CD8-positive, alpha-beta memory T cell (primary cell): ENCODE measurements at places on chromosomes 13 and 19. TPM values are rescaled to one million over a fixed set of nuclear protein-coding genes. Genes with fewer than 3 reads are reported as not detected.

ZNF850 gene
- 6.9 TPM for total RNA-seq

CATSPERD gene
- total RNA-seq = not detected

ZNF772 gene
- total RNA-seq = 7.3 TPM

DNA sequence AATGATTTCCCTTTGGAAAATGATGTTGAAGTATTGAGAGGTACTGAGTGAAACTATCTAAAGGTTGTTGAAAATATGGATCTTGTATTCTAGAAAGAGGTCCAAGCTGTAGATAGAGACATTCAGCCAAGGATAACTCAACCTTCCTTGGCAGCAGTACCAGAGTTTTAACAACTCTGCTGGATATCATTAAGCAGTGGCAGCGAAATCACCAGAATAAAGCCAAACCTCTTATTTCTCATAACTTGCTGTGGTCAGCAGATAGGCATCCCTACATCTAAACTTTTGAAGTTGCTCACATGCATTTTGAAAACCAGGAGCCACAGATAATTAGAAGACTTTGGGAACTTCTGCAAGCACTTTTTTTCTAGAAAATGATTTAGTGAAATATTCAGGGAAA lies 559.8 kb downstream of the IRS2 start:
- no peaks in the 10 kb centered on the region for H3K4me1 ChIP-seq
- H3K36me3 ChIP-seq = no peaks in the 10 kb centered on the region
- no peak for DNase-seq
- H3K27me3 ChIP-seq = no peaks in the 10 kb centered on the region
- no peak overlapping the region for H3K4me3 ChIP-seq

DNA sequence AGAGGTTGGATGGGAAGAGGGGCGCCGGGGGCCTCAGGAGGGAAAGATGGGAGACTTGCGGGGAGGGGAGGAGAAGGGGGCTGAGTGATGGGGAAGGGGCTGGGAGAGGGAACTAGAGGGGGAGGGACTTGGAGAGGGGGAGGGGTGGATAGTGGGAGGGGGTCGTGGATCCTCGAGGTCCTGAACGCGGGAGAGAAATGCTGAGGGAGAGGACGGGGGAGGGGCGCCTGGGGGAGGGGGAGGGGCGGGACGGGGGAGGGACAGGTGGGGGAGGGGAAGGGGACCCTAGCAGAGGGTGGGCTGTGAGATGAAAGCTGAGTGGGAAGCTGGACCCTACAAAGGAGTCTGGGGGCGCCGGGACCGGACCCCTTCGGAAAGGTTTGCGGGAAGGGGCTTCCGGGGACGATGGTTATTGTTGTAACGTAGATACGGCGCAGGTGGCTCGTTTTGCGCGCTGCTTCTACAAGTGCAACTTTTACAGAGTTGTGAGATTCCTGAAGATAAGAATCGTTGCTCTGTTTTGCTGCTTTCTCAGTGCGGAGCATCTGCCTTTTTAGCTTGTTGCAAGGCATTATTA lies 418 bp downstream of the ZNF444 start:
- no peaks in the 10 kb centered on the region for H3K36me3 ChIP-seq
- H3K27ac ChIP-seq = peak overlapping the region; percentile 18
- no peaks in the 10 kb centered on the region for H3K27me3 ChIP-seq
- DNase-seq = peak; percentile 21

DNA sequence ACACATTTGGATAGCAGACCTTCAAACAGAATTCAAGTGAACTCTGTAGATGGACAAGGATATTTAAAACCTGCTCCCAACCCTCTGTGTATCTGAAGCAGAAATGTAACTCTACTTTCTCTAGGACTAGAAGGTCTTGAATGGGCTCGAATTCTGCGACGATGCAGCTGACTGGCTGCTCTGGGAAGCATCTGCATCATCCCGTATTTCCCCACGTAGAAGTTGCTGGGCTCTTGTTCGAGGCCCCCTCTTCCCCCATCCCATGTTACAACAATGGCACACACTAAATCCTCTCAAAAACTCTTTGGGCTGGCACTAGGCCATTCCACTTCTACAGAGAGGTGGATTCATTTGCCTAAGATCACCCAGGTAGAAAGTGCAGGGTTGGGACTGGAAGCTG lies 15.0 kb downstream of the C19orf81 start:
- peaks cover 7% of the 10 kb centered on the region for H3K27me3 ChIP-seq
- no peaks in the 10 kb centered on the region for H3K36me3 ChIP-seq
- no peak overlapping the region for H3K4me3 ChIP-seq

GRCh38 chr19:31421856-31422255 lies 72.6 kb upstream of the TSHZ3 start:
- H3K27me3 ChIP-seq = peaks cover 14% of the 10 kb centered on the region
- H3K27ac ChIP-seq = no peak overlapping the region
- H3K36me3 ChIP-seq = no peaks in the 10 kb centered on the region

DNA sequence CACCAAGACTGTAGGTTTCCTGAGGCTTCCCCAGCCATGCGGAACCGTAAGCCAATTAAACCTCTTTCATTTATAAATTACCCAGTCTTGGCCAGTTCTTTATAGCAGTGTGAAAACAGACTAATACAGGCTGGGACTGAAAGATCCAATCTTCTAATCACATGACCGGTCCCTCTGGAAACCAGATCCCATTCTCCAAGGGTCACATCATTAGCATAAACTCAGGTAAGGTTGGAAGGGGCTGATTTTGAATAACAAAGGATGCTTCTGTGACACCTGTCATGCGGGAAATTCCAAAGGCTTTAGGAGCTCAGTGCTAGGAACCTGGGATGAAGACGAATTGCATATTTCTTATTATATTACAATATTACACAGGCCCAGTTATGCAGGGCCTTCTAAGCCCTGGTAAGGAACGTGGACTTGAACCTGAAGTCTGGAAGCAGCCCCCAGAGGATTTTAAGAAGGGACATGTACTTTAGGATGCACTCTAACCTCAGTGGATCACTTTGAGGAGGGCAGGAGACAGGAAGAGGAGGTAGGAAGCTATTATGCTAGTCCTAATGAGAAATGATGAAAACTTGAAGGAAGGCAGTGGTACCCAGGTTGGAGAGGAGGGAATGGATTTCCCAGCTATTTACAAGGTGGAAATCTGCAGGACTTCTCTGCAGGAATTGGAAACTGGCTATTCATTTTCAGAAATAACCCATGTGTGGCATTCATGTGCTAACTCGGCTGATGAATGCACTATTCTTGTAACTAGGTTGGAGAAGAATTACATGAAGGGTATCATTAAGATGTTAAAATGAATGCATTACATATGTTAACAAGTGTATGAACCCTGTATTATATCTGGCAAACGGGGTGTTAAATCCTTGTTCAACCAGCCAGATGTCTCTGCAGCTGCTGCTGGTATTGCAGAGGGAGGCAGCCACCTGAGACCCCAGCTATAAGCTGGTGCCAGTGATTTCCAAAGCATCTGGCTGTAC lies 19.3 kb downstream of the TNFSF11 start:
- no peaks in the 10 kb centered on the region for H3K36me3 ChIP-seq
- no peaks in the 10 kb centered on the region for H3K27me3 ChIP-seq
- no peaks in the 10 kb centered on the region for H3K4me1 ChIP-seq
- DNase-seq = no peak

- DNase-seq = no peak
- H3K4me1 ChIP-seq = no peaks in the 10 kb centered on the region
- no peak overlapping the region for H3K27ac ChIP-seq
- no peak overlapping the region for H3K4me3 ChIP-seq
- H3K27me3 ChIP-seq = no peaks in the 10 kb centered on the region
Measured at GRCh38 chr13:74162135-74162534, 27.9 kb upstream of the KLF12 start.

DNA sequence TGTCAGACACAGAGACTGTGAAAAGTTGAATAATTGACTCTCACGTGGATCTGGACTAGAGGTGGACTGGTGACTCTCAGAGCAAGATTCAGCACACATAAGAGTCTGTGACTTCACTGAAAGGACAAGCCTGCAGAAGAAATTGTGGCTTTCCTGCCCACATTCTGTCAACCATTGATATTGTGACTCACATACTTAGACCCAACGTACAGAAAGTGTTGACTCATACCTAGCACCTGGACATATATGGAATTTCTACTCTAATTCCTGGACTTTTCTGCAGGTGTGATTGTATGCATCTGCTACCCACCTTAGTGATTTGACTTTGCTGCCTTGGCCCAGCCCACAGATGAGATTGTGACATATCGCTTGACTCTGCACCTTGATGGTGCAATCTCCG lies 15.6 kb upstream of the ZNF730 start:
- no peaks in the 10 kb centered on the region for H3K4me1 ChIP-seq
- no peaks in the 10 kb centered on the region for H3K36me3 ChIP-seq
- H3K4me3 ChIP-seq = no peak overlapping the region

- no peaks in the 10 kb centered on the region for H3K4me1 ChIP-seq
- H3K27ac ChIP-seq = no peak overlapping the region
- H3K4me3 ChIP-seq = no peak overlapping the region
- no peaks in the 10 kb centered on the region for H3K27me3 ChIP-seq
- no peak for DNase-seq
- no peaks in the 10 kb centered on the region for H3K36me3 ChIP-seq
Measured at GRCh38 chr13:26847281-26847680, 86.7 kb upstream of the GPR12 start.

DNA sequence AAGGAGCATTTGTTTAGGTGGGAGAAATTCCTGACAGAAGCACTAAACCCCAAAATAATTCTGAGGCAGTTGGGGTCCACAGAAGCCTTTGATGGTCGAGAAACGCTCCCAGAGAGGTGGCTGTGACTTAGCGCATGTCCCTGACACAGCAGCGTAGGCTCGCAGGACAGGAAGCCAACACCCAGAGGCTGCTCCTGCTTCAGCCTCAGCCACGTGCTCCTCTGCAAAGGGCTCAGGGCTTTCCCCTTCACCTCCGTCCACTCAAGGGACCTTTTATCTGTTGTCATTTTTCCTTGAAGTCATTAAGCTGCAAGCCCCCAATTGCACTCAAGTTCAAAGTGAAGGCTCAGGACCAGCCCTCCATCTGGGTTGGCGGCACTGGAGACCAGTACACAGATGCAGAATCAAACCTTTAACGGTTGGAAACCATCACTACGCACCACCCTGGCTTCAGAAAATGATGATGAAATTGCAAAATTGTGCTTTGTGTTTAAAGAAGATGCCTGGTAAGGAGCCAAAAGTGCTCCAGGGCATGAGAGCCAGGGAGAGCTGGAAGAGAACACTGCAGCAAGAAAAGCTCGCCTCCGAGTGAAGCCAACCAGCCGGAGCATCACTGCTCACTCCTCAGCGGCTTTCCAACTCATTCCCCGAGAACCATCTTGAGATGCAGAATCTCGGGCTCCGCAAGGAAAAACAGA lies 219.6 kb downstream of the RAP2A start:
- no peaks in the 10 kb centered on the region for H3K4me1 ChIP-seq
- DNase-seq = no peak
- no peak overlapping the region for H3K4me3 ChIP-seq
- H3K36me3 ChIP-seq = no peaks in the 10 kb centered on the region
- H3K27me3 ChIP-seq = no peaks in the 10 kb centered on the region

DNA sequence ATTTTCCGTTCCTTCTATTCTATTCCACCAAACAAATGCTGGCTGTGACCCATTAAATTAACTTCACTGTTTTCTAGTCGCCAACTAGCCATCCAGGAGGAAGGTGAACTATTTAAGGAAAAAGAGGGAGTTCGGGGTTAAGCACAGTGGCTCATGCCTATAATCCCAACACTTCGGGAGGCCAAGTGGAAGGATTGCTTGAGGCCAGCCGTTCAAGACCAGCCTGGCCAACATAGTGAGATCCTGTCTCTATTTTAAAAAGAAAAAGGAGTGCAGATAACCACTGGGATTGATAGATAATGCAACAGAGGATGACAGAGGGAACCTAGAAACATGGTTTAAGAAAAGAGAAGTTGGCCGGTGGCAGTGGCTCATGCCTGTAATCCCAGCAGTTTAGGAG lies 44.7 kb downstream of the SPTBN4 start:
- H3K36me3 ChIP-seq = no peaks in the 10 kb centered on the region
- H3K27me3 ChIP-seq = peaks cover 5% of the 10 kb centered on the region
- no peak overlapping the region for H3K4me3 ChIP-seq
- H3K27ac ChIP-seq = no peak overlapping the region
- no peaks in the 10 kb centered on the region for H3K4me1 ChIP-seq
